ENCODE measurements at places on chromosomes 2 and 18. TPM values are rescaled to one million over a fixed set of nuclear protein-coding genes. Genes with fewer than 3 reads are reported as not detected.

Gene RGPD3
- polyA plus RNA-seq: 0.61 TPM

Gene TUBA4B
- polyA plus RNA-seq: 5.7 TPM

Gene CCDC74A
- 10.0 TPM for polyA plus RNA-seq

Gene AQP12A
- not detected for polyA plus RNA-seq

DNA sequence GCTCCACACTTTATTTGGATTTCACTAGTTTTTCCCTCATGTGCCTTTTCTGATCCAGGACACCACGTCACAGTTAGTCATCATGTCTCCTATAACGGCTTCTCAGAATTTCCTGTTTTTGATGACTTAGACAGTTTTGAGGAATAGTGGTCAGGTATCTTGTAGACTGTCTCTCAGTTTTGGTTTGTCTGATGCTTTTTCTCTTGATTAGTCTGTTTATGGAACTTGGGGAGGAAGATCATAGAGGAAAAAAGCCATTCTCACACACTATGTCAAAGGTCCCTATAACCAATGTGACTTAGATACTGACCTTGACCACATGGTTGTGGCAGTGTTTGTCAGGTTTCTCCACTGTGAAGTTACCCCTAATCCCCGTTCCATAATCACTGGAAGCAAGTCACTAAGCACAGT is 89.0 kb downstream of the RAPH1 start:
- no peak for DNase-seq

DNA sequence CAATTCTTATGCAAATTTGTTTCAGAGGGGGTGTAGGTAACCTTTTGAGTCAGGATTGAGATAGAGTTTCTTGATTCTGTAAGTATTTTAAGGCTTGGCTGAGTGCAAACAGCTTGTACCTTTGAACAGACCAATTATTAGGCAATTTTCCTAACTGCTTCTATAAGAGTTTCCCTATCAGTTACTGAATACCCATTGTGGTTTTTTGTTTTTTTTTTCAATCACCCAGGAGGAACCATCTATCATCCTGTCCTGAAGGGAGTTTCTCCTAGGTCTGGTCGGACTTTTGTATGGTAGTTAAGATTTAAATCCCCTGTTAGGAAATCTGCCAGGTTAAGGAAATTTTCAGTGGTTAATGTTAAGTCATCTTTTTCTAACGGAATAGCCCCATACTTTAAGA is 319.4 kb upstream of the SLC39A10 start:
- DNase-seq: no peak

DNA sequence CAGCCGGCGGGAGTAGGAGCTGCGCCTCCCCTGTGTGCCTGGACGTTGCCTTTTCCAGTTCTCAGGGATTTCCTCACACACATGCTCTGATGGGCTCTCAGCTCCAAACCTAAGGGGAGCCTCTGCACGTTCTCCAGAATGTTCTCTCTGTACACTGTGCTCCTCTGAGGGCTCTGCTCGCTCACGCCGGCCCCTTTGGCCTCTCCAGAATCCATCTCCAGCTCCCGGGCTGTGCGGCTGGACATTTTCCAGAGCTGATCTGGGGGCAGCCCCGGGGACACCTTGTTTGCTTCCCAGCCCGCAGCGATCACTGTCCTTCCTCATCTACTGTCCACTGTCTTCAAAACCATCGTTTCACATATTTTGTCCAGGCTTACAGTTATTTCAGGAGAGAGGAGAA is 245.4 kb upstream of the HDAC4 start:
- no peak for DNase-seq

DNA sequence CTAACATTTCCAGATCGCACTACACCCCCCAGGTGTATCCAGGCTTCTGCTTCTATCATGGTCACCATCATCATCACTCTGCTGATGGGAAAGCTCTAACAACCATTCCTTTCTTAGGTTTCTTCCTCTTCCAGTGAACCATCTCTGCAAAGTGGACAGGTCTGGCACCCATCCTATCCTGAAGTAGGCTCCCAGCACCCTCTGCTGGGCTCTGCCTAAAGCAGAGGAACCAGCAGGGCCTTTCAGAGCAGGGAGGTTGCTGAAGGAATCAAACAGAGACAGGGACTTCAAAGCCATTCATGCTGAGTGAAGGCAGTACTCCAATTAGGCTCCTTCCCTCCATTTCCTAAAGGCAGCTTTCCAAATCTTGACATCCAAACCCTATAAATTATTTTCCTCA is 27.2 kb upstream of the SATB2 start:
- no peak for DNase-seq

DNA sequence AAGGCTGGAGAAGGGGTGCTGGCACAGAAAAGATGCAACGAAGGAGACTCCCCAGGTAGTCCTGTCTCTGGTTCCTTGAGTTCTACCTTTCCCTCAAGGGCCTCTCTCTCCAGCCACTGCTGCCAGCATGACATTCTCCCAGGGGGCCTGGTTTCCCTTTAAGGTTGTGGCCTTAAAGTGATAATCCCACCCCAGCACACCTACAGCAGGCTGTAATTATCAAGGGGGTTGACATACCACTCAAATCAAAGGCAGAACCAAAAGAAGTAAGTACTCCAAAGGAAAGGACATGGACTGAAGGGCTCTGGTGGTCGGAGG is 127.4 kb upstream of the MSH6 start:
- no peak for DNase-seq

DNA sequence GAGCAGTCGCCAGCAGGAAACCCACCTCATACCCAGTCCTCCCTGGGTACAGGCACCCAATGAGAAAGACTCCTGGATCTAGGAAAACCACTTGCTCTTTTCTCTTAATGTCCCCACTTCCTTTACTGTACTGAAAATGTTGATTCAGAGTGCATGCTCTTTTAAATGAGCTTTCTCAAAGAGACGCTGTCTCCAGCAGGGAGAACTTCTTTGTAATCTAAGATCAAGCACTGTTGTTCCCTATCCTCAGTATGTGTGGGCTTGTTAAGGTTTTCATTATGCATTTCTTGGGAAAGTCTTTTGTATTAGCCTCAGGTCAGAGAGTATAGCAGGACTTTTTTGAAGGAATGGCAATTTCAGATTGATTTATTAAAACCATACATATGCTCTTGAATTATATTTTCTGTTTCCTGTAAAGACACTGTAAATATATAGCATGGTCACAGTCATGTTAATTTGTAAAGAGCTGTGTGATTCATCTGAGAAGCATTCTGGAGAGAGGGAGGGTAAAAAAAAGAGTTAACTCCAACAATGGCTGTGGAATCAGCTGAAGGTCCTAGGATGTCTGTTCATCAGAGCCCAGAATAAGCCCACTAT is 178.1 kb downstream of the MGAT5 start:
- no peak for DNase-seq

DNA sequence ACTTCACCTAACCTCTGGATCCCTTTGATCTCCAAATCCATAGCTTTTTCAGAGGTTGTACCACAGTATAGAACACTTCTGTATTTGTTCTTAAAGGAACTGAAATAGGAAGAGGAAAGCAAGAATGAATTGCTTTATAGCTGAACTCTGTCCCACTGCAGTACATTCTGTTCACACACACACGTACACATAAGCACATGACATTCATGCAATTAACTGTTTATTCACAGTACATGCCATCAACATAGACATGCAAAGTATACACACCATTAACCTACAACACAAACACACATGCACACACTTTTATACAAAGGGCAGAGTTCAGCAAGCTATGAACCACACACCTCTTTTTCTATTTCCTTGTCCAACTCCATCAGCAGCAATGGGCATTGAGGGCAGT is 43.2 kb downstream of the MRPL33 start:
- DNase-seq: no peak

GRCh38 chr2:219059375-219059724 is 1.4 kb downstream of the IHH start:
- no peak for DNase-seq

DNA sequence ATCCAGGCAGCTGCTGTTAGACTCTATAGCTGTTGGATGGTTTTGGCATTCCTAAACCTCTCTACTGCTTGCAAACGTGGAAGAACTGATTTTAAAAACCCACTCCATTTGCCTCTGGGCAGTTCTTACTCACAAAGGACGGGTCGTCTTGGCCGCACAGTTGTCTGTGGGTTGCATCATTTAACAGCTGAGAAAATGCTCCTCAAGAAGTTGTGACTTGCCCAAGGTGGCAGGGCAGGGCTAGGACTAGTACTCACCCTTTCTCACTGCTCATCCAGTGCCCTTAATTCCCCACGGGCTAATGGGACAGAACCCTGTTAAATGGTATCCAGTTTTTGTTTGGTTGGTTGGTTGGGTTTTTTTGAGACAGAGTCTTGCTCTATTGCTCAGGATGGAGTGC is 997 bp upstream of the DRC1 start:
- no peak for DNase-seq

DNA sequence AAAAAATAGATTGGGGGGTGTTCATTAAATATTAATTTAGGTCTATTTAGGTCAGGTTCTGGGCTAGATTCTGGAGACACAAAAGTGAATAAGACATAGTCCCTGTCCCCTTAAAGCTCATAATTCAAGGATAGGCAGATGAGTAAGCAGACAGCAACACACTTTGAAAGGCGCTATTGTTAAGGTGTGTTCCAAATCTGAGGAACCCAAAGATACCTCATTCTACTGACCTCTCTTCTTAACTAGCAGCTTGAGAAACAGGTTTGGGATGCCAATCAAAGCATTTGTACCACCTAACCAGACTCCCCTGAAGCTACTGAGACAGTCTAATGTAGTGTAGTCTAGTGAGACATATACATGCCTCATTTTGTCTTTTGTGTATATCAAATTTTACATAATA is 34.8 kb downstream of the SEMA4F start:
- no peak for DNase-seq

DNA sequence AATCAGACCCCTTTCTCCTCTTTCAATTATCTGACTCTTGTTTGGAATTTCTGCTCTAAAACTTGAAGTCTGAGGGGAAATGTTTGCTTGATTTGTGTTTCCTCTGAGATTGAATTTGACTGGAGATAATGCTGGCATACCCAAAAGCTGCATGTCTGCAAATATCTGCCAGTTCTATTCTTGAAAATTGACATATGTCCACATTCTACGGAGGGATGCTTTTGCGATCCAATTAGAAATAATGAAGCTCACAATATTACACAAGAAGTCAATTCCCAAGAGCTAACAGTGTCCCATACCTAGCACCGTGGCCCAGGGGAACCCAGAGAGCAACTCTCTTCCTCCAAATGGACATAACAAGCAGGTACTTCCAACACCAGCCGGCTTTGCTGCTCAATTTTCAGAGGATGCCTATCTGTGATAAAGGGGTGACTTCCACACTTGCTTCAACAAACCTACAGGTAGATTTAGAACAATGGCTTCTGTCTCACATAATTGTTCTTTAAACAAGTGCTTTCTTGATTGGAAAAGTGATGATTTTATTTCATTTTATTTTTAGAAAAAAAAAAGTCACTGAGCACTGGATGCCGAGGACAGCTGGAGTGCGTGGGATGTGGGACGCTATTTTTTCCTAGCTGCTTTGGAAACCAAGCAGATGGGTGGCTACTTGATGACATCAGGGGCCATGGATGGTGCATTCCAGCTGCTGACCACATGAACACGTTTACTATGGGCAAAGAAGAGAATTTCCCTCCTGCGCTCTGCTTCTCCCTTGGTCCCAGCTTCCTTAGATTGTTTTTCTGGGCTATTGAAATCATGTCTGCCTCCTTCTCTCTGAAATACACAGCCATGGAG is 488.9 kb downstream of the RNF144A start:
- no peak for DNase-seq

DNA sequence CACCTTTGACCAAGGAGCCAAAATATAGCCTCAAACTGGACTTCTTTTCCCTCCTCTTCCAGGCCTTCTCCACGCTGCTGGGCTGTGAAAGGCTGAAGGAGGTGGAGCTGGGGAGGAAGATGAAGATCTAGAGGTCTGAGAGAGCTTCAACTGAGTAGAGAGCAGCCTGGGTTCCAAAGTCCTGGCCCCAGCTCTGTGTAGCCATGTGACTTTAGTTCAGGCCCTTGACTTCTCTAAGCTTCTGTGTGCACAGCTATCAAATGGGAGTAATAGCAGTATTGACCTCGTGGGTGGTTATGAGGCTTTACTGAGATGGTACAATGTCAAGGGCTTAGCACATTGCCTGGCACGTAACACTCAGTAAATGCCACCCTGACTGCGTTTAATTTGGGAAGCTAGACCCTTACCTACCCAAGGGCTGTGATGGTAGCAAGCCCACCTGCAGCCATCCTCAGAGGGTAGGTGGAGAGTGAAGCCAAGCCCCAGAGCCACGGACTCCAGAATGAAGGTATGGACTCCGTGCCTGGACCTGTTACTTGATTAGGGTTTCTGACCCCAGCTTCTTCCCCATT is 38.4 kb downstream of the SERTAD2 start:
- DNase-seq: no peak

- DNase-seq: no peak
These were observed 44.7 kb downstream of the TTC32 start for GRCh38 chr2:19857100-19857499.

GRCh38 chr2:103172821-103173220 is 411.0 kb downstream of the TMEM182 start:
- no peak for DNase-seq

GRCh38 chr2:101036562-101036961 is 34.5 kb downstream of the RPL31 start:
- DNase-seq: no peak

Measured in right lung (tissue), 10 donors.